ENCODE measurements at places on chromosomes 7 and 10. TPM values are rescaled to one million over a fixed set of nuclear protein-coding genes. Genes with fewer than 3 reads are reported as not detected.

Gene UCN3
- 3.4 TPM for total RNA-seq

Gene CALCR
- total RNA-seq = 0.10 TPM

Gene TWIST1
- total RNA-seq = 121 TPM

Gene EGFR
- 44.6 TPM for total RNA-seq

Gene ACTR3C
- total RNA-seq = 8.7 TPM

Gene PTN
- total RNA-seq = 16.2 TPM

Gene ADAMTS14
- total RNA-seq = 0.29 TPM

Gene ZNF786
- total RNA-seq = 13.3 TPM

Gene TUBB8
- 0.46 TPM for total RNA-seq

Gene PAX2
- total RNA-seq = 0.19 TPM

Gene FXYD4
- 3.1 TPM for total RNA-seq

Gene PPP1R17
- total RNA-seq = 4.5 TPM

Gene IFIT1
- 6.0 TPM for total RNA-seq

Gene MYL10
- total RNA-seq = not detected

Gene SEMA3A
- total RNA-seq = 28.2 TPM

Gene UCMA
- total RNA-seq = not detected

Gene TMEM213
- not detected for total RNA-seq

Gene AUTS2
- total RNA-seq = 53.8 TPM

Gene SPDYE2B
- total RNA-seq = not detected

Gene AKR1C4
- total RNA-seq = 2.0 TPM

Gene ORC5
- total RNA-seq = 22.8 TPM

Gene TRA2A
- 97.9 TPM for total RNA-seq

Gene ASB10
- not detected for total RNA-seq

Gene IGF2BP3
- 99.3 TPM for total RNA-seq

Gene PTPN20
- not detected for total RNA-seq

Gene KCNIP2
- total RNA-seq = 1.4 TPM

Gene VWDE
- 1.0 TPM for total RNA-seq

Gene OR2A1
- total RNA-seq = not detected

Gene NAT16
- total RNA-seq = not detected

Gene AASS
- 6.3 TPM for total RNA-seq

Gene GPR85
- total RNA-seq = 5.0 TPM

Gene AGAP4
- 13.5 TPM for total RNA-seq

Gene MCM10
- 31.7 TPM for total RNA-seq

Gene RFC2
- 40.9 TPM for total RNA-seq

Gene SLK
- total RNA-seq = 134 TPM

Gene NUDT5
- 67.7 TPM for total RNA-seq

Gene CDNF
- total RNA-seq = 1.3 TPM

Gene GBX1
- 0.41 TPM for total RNA-seq

Gene SFRP5
- total RNA-seq = 9.6 TPM

Gene INSYN2A
- total RNA-seq = 0.85 TPM

Gene PRPS1L1
- total RNA-seq = not detected

Gene FAM13C
- total RNA-seq = 10.1 TPM

Gene SPAM1
- total RNA-seq = not detected

Gene AGR2
- 179 TPM for total RNA-seq

Gene SPDYE9
- total RNA-seq = not detected

Gene AQP1
- 1.7 TPM for total RNA-seq

Gene CYP2C8
- total RNA-seq = 2.9 TPM

Gene DNAJC2
- total RNA-seq = 28.2 TPM

Gene DENND2A
- total RNA-seq = 6.2 TPM

Gene BMPER
- 10.2 TPM for total RNA-seq

Gene CYP3A4
- 10.0 TPM for total RNA-seq

Data from type B pancreatic cell (in vitro differentiated cells).